A375 (cell line): ENCODE measurements at places on chromosomes 4 and X. TPM values are rescaled to one million over a fixed set of nuclear protein-coding genes. Genes with fewer than 3 reads are reported as not detected.

The RHOH gene
- total RNA-seq, result not detected in 2 replicates

The MAGEE1 gene
- total RNA-seq, result 0.19 and 0.83 TPM in 2 replicates

The LGI2 gene
- not detected in 2 replicates for total RNA-seq

The CLDN34 gene
- total RNA-seq, result 0.13 and 1.4 TPM in 2 replicates

The FGFBP2 gene
- 2.3 TPM in 2 replicates for total RNA-seq

The CT45A6 gene
- not detected in 2 replicates for total RNA-seq

The SH3RF1 gene
- total RNA-seq, result 9.4 and 14.0 TPM in 2 replicates

The MAGEB10 gene
- total RNA-seq, result not detected in 2 replicates

The EFHC2 gene
- not detected in 2 replicates for total RNA-seq

The SORBS2 gene
- 39.2 and 42.1 TPM in 2 replicates for total RNA-seq

The ZNF630 gene
- total RNA-seq, result 0.38 and 0.48 TPM in 2 replicates

The CFAP47 gene
- 0.03 and 0.08 TPM in 2 replicates for total RNA-seq

The CCNB3 gene
- total RNA-seq, result 0.50 and 0.75 TPM in 2 replicates

The GC gene
- not detected in 2 replicates for total RNA-seq

The SMR3B gene
- not detected in 2 replicates for total RNA-seq

The TEX11 gene
- total RNA-seq, result not detected in 2 replicates

The HSD17B10 gene
- 140 and 153 TPM in 2 replicates for total RNA-seq

The ATG4A gene
- total RNA-seq, result 2.5 and 3.7 TPM in 2 replicates

The PF4V1 gene
- not detected in 2 replicates for total RNA-seq

The MXRA5 gene
- not detected in 2 replicates for total RNA-seq

The DKK2 gene
- 0.34 and 0.49 TPM in 2 replicates for total RNA-seq
